Neural crest cell (in vitro differentiated cells): ENCODE measurements at places on chromosomes 5 and 9. TPM values are rescaled to one million over a fixed set of nuclear protein-coding genes. Genes with fewer than 3 reads are reported as not detected.

RAPGEF6 gene
- total RNA-seq: 22.1 and 28.0 TPM in 2 replicates

DNA sequence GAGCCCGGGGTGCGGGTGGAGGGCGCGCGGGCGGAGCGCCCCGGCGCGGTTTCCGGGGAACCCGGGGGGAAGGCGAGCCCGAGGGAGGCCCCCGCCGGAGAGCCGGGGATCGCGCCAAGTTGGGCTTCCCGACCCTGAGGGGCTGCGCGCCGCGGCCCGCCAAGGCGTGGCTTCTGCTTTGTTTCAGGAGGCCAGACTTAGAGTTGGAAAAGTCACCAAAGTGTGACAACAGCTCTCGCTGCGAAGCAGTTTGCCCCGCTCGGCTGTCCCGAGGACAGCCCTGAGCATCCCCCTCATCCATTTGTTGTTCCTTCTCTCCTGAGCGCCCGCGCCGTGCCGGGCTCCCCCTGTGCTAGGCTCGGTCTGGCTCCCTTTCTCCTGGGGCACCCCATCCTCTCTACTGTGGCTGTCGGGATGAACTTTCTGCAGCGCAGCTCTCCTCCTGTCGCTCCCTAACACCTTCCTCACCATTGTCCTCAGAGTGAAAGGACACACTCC is 410 bp downstream of the GLIPR2 start:
- DNase-seq: no peak

DNA sequence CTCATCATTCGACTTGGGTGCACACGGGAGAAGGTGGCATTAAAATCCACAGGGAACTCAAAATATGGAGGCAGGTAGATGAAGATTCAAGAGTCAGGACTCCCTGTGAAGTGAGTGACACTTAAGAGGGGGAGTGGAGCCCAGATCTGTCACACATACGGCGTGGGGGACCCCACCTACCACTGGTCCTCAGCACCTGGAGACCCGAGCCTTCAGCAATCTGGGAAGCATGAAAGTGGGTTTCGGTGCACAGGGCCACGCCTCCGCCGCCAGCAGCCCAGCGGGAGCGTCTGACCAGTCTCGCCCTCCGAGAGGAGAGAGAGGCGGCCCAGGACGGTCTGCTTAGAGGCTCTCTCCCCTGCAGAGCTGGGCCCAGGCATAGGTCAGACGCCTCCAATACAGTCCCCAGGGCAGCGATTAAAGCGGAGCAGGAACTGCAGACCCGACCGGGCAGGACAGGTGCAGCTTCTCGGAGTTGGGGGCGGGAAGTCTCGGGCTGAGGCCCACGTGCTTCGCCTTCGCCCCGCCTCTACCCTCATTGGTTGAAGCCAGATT is 639 bp upstream of the SLC2A8 start:
- no peak for DNase-seq

- DNase-seq: no peak
Observed at GRCh38 chr5:116847960-116848359, 273.3 kb upstream of the SEMA6A start.

- DNase-seq: no peak
Observed at GRCh38 chr5:10063997-10064396, 185.7 kb downstream of the ATPSCKMT start.

KCNN2 gene
- 1.9 and 2.7 TPM in 2 replicates for total RNA-seq

DNA sequence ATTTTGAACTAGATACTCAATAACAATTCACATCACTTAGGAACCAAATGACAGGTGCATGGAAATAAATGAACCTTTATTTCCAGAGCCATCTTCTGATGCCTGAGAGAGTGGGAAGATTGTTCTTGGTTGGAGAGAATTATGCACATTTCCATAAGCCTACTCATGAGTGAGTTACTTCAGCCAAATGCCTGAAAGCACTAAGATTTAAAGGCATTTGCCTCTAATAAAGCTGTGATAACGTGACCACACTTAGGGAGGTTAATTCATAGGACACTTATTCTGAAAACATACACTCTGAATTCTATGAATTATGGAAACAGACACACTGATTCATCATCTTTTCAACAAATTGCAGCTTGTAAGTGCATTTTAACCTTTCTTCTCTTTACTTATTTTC is 40.0 kb downstream of the KCTD16 start:
- no peak for DNase-seq

- DNase-seq: no peak
Observed at GRCh38 chr9:6715755-6716643, 41.8 kb upstream of the KDM4C start.

GRM6 gene
- total RNA-seq: not detected in 2 replicates
